GM19239 (cell line): ENCODE measurements at places on chromosomes 11 and 22.
A peak's percentile ranks its signal among the peaks of the same experiment; 100 is the strongest.

GRCh38 chr22:49398115-49398514 lies 429.6 kb downstream of the BRD1 start:
- DNase-seq, result no peak

DNA sequence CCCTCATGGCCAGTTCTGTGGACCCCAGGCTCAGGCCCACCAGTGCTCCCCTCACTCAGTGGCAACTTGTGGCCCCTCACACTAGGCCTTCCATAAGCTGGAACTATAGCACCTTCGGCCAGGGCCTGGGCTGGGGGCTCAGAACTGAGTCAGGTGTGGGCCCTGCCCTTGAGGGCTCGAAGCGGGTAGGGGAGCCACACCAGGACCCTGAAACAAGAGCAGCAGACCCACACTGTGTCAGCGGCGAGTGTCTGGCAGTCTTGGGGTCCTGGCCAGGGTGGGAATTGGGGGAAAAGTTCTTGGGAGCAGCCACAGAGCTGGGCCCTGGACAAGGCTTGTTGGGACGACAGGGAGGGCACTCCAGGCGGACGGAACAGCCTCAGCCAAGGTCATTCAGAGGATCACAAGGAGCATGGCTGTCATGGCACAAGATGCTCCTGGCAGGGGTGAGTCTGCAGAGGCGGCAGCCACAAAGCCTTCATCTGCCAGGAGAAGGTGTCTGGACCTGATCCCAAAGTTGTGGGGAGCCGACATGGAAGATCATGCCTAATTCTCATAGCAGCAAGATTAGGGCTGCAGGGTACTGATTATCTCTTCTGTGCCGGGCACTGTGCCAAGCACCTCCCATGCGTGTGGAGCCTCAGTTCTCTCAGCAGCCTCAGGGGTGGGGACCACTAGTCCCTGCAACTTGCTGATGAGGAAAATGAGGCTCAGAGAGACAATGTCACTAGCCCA lies 50.7 kb downstream of the SHISAL1 start:
- DNase-seq, result no peak

DNA sequence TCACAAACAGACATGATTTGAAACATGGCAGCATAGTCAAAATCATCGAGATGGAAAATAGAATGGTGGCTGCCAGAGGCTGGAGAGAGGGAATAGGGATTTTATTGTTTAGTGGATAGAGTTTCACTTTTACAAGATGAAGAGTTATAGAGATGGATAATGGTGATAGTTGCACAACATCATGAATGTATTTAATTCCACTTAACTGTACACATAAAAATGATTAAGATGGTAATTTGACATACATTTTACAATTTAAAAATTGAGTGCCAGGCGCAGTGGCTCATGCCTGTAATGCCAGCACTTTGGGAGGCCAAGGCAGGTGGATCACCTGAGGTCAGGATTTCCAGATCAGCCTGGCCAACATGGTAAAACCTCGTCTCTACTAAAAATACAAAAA lies 21.2 kb downstream of the TTC28 start:
- DNase-seq, result no peak

DNA sequence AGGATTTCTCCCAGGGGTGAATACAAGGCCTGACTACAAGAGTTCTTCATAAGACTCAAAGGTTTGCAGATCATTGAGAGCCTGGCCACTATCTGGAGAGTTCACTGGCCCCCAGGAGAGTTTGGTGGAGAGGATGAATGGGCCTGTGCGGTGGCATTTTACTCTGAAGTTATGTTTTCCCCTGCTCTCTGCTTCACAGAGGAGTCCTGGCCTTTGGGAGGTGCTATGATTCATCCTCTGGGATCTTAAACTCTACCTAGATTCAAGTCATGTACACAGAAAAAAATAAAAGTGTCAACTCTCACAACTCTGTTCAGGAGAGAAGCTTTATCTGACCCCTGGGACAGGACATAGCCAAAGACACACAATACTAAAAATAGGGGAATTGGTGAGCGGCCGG lies 159.1 kb upstream of the CARD18 start:
- no peak for DNase-seq

- DNase-seq, result no peak
Measured at GRCh38 chr22:19805821-19806212, 45.2 kb downstream of the TBX1 start.

DNA sequence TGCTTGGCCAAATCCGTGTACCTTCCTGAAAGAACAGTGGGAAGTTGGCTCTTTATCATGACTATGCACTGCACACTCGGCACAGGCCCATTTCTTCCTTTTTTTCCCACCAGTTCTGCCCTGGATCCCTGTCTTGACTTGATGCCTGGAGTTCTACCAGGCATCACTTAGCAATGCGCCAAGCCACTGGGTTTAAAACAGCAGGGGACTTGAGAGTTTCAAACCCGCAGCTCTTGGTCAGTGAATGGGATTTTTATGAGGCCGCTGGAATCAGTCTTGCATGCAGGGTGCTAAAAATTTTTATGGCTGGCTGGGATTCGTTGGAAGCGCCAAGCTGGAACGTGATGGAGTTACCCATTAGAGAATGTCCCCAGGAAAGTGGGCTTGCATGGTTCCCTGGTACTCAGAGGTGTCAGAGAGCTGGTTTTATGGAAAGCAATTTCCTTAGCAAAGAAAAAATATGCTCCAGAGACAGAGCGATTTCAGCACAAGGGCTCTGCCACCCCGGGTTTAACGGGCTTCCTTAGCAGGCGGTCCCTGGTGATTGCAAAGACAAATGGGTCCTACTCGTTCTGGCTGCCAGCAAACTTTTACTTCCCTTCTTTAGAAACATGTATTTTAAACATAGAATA lies 432.9 kb downstream of the TENM4 start:
- DNase-seq, result no peak

- no peak for DNase-seq
Measured at GRCh38 chr11:70810133-70810532, 411.8 kb downstream of the CTTN start.

- peak; percentile 59 for DNase-seq
Measured at GRCh38 chr22:24938741-24939341, 7.7 kb downstream of the LHFPL7 start.

DNA sequence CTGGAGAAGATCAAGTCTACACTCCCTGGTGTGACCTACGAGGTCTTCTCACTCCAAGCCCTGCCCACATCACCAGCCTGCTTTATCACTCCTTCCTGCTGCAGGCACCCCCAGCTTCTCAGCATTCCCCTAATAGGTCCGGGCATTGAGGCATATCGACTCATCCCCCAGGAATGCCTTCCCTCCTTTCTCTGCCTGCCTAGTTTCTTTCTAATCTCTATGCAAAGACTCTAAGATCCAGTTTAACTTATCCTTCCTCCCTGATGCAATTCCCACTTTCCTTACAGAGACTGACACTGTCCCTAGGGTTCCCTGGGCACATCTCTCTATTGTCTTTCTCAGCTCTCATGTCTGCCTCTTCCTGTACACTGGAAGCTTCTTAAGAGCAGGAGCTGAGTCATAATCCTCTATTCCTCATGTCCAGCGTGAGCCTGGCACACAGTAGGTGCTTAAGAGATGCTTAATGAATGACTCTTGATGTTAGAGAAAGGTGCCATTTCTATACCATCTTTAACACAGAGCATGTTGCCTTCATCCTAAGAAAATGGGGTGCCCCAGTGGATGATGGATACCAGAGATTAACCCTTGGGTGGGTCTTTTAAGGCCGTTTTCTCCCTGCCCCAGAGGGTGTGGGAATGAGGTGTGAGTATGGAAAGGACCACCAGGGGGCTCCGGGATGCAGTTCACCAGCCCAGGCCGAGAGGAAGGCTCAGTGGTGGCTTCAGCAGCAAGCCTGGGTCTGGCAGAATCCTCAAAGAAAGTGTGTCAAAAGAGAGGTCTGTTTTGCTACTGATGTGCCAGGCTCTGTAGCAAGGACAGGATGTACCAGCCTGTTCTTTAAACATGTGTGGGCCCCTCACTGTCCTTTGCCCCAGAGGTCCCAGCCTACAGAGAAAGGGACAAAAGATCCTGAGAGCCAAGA lies 34.7 kb downstream of the PARVA start:
- DNase-seq, result peak; percentile 31

DNA sequence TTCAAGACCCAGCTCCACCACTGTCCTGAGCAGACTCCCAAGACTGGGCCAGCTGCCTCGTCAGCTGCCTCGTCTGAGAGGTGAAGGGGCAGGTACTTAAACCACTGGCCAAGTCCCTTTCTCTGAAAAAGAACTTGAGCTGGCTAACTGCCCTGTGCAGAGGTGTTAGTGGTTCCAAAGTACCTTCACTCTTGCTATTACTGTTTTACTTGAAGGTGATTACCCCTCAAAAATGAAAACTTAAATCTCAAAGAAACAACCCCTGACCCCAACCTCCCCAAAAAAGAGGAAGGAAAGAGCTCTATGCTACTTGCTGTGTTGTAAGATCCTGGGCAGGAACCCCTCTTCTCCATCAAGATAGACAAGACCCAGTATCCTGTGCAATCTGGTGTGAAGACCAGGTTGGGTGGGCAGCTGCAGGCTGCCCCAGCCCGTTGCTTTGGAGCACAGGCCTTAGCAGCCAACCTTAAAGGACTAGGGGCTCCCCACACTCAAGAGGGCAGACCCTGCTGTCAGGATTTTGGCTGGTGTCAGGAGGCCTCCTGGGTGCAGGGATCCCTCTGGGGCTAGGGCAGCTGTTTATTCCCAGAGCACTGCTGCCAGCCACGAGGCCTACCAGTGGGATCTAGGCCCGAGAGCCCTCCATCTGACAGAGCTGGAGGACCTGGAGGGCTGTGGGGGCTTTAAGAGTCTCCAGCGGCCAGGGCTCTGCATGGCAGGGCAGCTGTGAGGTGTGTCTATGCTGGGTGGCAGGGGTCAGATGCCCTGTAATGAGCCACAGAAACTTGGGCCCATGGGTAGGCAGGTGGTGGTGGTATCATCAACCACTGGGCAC lies 13.0 kb downstream of the GUCD1 start:
- DNase-seq, result no peak

DNA sequence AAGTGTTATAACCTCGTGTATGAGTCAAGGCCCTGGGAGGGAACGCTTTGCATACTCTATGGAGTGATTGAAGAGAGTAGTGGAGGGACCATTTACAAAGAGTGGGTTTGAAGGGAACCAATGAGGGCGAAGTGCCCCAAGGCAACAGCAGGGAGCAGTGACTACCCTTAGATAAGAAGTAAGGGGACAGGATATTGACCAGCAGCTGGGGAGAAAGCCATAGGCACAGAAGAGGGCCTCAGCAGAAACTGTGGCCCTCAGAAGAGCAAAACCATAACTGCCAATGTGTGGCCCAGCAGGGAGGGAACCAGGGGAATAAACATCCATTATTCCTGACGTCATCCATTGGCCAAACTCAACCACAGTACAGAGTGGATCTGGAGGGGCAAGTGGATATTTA lies 24.7 kb downstream of the PARVA start:
- DNase-seq, result no peak

- no peak for DNase-seq
Measured at GRCh38 chr11:6604790-6605189, 1.2 kb downstream of the ILK start.

DNA sequence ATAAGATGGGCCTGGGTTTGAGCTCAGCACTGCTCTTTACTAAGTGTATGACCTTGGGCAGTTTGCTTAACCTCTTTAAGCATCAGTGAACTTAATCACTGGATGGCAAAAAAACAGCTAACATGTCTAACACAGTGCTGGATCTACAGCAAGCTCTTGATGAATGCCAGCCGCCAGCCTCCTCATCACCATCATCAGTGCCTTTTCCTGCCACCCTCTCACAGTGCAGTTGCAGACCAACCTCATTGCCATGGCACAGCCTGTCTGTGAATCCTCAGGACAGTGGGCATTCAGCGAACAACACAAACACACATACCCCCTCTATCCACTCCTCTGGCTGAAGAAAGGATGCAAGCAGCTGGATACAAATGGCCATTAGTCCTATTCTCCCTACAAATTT lies 133.0 kb downstream of the OPCML start:
- DNase-seq, result no peak

DNA sequence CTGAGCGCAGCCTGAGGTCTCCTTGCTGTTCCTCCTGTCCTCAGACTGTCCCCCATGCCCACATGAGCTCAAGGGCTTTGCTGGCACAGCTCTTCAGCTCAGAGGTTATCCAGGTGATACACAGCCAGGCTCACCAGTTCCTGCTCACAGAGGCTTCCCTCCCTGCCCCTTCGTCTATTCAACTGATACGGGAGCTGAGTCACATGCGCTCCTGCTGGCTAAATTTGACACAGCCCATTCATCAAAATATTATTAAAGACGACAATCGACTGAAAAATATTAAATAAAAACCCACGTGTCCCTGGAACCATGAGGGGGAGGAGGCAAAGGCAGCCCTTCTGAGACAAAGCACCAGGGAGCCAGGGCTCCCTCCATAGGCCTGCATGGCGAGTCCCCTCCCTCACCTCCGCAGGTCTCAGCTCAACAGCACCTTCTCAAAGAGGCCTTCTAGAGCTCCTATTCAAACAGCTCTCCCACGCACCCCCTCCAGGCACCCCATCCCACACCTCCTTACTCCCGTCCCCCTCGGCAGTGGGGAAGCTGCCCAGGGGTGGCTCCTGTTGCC lies 40.5 kb downstream of the DUSP8 start:
- DNase-seq, result no peak

- DNase-seq, result peak; percentile 55
Measured at GRCh38 chr22:40491990-40492631, 121.7 kb downstream of the SGSM3 start.

- DNase-seq, result no peak
Measured at GRCh38 chr11:121741761-121742361, 289.1 kb upstream of the SORL1-AS1 start.

DNA sequence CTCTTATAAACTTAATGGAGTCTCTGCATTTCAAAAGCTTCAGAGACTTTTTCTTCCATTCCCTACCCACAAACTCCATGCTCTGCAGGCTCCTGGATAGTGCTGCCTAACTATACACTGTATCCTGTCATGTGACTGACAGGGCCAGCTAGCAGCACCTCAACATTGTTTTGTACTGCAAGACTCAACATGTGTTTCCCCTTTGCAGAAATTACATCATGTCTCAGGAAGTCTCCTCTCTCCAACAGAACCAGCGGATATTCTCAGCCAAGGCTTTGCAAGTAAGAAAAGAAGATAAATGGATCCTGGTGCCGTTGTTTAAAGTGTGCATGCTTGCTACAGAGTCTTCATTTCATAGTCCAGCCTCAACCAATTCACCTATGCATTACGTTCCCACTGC lies 164.0 kb upstream of the UBASH3B start:
- no peak for DNase-seq

- no peak for DNase-seq
Measured at GRCh38 chr22:19971276-19972124, 29.9 kb upstream of the TXNRD2 start.

GRCh38 chr11:128713595-128713994 lies 19.7 kb downstream of the FLI1 start:
- no peak for DNase-seq

GRCh38 chr22:48142388-48142787 lies 1379.9 kb downstream of the TBC1D22A start:
- no peak for DNase-seq

GRCh38 chr11:20010851-20011225 lies 149.4 kb downstream of the DBX1 start:
- DNase-seq, result no peak

DNA sequence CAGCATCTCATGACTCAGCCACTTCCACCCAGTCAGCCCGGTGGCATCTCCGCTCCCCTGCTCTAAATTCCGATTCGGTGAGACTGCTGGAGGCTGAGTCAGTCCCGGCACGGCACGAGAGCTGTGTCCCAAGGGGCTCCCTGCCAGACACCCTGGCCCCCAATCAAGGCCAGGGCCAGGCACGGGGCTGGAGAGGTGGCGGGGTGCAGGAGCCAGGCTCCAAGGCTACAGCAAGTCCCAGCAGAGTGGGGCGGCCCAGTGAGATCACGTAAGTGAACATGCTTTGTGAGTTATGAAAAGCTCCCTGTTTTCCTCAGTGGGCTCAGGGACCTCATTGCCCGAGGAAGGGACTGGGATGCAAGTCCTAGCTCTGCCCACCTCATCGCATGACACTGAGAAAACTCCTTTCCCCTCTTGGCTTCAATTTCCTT lies 3.0 kb downstream of the C11orf68 start:
- no peak for DNase-seq
